ENCODE measurements at places on chromosomes 4 and X. TPM values are rescaled to one million over a fixed set of nuclear protein-coding genes. Genes with fewer than 3 reads are reported as not detected.
A peak's percentile ranks its signal among the peaks of the same experiment; 100 is the strongest.

- H3K4me3 ChIP-seq: no peak overlapping the region
- peak; percentile 87 for DNase-seq
- no peaks in the 10 kb centered on the region for H3K36me3 ChIP-seq
- no peaks in the 10 kb centered on the region for H3K4me1 ChIP-seq
- H3K27ac ChIP-seq: no peak overlapping the region
- no peaks in the 10 kb centered on the region for H3K27me3 ChIP-seq
Measured at GRCh38 chr4:47287735-47288134, 175.8 kb downstream of the COMMD8 start.

- no peak overlapping the region for H3K4me3 ChIP-seq
- no peaks in the 10 kb centered on the region for H3K4me1 ChIP-seq
- H3K27me3 ChIP-seq: no peaks in the 10 kb centered on the region
- peak; percentile 24 for DNase-seq
- no peak overlapping the region for H3K27ac ChIP-seq
Measured at GRCh38 chrX:136086521-136086920, 60.8 kb upstream of the FHL1 start.

GRCh38 chrX:153409414-153410101, 1.7 kb upstream of the ZFP92 start:
- no peaks in the 10 kb centered on the region for H3K36me3 ChIP-seq
- H3K4me3 ChIP-seq: no peak overlapping the region
- DNase-seq: no peak
- no peaks in the 10 kb centered on the region for H3K4me1 ChIP-seq

Gene LRAT
- total RNA-seq: under 0.01 TPM

Gene CXCL11
- under 0.01 TPM for total RNA-seq

Data from IMR-90 (cell line).